ENCODE measurements at places on chromosomes 5 and 9.

DNA sequence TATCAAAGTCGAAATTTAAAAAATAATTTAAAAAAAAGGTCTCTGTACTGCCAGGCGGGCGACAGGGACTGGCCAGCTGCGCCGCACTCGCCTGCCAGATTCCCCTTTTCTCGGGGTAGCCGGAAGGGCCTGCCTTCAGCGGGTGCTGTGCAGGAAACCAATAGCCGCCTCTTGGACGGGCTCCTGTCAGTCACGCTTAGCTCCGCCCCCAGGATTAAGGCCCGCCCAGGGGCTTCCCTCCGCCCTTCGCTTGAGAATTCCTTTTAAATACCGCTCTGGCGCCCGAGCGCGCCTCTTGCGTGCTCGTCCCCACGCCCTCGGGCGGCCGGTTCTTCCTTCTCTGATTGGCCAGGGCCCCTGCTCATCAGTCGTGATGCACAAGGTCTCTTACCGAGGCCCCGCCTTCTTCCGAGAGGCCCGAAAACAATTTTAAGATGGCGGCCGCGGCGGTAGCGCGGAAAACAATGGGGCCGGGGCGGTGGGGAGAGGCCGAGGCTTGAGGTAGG lies at the start of gene MAML1:
MAML1 (plus strand) TSS at position 411 of the 506 bp plus-strand sequence. CDS start 291 bp downstream, outside the sequence.
- DNase-seq: peak; percentile 97

GRCh38 chr5:10981932-10982331 lies 220.9 kb upstream of the DAP start:
- DNase-seq: no peak

- no peak for DNase-seq
Measured at GRCh38 chr5:91390268-91390667, 7.2 kb upstream of the ARRDC3 start.

DNA sequence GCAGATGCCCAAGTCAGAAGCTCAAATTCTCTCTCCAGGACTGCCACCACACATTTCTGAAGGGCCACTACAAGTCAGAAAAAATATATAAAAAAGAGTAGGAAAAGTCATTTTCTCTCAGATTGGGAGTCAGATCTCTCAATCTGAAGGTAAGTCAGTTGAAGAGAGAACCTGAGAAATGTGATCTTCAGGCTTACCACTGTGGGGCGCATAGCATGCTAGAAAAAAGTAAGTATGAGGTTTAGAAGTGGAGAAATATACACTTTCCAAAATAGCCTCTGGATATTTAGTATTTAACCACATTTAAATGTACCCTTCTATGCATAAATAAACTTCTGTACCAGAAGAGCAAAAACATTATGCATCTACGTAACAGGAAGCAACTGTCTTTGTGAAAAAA lies 800.7 kb upstream of the CTNND2 start:
- no peak for DNase-seq

DNA sequence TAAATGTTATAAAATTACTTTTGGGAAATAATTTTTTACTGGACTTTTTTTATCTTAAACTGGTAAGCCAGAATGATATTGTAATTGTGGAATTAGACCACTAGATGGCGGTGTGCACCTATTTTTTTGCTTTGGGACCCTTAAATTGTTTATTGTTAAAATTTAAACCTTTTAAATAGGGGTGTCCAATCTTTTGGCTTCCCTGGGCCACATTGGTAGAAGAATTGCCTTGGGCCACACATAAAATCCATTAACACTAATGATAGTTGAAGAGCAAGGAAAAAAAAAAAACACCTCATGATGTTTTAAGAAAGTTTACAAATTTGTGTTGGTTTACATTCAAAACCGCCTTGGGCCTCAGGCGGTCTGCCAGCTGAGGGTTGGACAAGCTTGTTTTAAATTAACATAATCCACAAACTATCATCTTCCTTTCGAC lies 28.4 kb upstream of the GADD45G start:
- no peak for DNase-seq

DNA sequence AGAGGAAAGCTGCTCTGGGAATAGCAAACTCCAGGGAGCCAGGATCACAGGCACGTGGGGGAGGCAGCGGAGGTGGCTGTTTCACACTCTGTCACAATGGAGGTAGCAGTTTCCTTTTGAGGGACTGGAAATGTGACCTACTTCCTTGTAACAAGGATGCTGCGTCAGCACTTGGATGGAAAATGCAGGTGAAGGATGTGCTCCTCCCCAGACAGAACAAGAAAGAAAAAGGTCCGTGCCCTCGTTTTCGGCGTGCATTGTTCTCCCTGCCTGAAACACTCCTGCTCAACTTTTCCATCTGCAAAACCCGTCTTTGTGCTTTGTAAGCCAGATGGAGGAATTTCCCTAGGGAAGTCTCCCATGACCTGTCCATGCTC lies 55.1 kb upstream of the SH3PXD2B start:
- no peak for DNase-seq

GRCh38 chr9:78707080-78707479 lies 410.2 kb downstream of the PSAT1 start:
- no peak for DNase-seq

DNA sequence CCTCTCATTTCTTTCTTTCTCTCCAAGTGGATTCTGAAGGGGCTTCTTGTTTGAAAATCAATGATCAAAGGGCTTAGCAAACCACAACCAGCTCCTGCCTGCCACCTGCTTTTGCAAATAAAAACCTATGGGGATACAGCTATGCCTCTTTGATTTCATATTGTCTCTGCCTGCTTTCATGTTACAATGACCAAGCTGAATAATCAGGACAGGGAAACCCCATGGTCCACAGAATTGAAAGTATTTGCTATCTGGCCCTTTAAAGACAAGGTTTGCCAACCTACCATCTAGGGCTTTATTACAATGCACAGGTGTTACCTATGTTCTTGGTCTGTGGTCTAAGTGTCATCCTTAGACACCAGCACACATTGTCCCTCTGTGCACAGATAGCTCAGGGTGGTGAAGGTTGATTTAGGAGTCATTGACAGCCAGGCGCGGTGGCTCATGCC lies 28.8 kb upstream of the PLIN2 start:
- DNase-seq: no peak

DNA sequence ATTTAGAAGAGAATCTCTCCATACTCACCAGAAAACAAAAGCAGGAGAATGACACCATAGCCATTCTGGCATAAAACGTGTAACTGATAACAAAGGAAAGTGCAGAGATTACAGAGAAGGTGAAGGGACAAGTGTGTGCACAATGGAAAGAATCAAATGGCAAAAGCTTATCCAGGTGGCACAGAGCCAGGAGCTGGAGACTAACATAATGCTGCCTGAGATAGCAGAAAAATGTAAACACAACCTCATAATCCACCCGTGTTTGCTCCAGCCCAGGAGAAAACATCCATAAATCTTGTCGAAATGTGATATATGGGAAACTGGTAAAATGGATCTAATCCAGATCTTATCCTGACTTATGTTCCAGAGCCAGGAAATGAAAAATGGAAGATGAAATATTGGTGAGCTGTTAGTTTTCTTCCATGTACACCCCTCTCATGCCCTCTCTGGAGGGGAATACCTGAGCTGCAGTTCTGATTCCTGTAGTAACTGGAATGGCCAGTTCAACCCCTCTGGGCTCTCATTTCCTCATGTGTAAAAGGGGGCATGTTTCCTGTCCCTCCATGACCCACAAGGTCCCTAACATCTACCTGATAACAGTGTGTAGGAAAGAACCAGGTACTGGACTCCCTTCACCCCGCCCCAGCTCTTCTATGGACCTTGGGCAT lies 212.3 kb upstream of the DAPK1 start:
- no peak for DNase-seq

DNA sequence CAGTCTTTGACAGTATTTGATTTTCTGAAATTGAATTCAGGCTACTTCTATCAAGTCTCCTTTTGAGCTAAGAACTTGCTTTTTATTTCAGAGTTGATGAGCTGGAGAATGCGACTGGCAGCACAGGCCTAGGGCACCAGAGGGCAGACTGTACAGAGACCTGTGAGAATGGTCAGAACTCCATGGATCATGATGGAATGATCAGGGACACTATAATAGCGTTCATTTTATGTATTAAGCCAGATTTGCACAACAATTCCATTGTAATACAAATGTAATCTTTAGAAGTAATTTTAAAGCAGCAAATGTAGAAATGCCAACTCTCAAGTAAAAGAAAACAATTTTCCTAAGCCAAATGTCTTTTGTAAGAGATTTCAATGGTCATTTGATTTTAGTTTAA lies 902.4 kb downstream of the NR2F1-AS1 start:
- DNase-seq: no peak

- no peak for DNase-seq
Measured at GRCh38 chr9:125493881-125494652, 212.9 kb downstream of the MAPKAP1 start.

DNA sequence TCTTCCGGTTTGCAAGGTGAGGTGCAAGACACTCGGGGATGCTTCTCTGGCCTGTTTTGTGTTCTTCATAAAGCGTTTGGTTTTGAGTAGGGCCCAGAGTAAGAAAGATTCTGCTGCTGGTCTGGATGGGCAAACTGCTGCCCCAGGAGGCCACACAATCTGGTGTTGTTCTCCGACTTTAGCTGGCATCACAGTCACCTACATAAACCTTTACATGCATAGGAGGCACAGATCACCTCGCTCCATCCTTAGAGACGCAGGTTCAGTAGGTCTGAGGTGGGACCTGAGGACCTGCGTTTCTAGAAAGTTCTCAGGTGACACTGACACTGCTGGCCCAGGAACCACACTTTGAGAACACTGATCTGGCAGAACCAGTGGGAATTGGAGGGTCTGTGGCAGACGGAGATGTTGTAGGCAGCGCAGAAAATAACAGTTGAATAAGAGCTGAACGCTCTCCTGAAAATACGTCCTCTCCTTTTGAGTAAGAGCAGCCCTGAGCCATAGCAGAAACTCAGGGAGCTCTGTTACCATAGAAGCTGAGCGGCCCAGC lies 3.9 kb upstream of the SLC6A3 start:
- DNase-seq: no peak

DNA sequence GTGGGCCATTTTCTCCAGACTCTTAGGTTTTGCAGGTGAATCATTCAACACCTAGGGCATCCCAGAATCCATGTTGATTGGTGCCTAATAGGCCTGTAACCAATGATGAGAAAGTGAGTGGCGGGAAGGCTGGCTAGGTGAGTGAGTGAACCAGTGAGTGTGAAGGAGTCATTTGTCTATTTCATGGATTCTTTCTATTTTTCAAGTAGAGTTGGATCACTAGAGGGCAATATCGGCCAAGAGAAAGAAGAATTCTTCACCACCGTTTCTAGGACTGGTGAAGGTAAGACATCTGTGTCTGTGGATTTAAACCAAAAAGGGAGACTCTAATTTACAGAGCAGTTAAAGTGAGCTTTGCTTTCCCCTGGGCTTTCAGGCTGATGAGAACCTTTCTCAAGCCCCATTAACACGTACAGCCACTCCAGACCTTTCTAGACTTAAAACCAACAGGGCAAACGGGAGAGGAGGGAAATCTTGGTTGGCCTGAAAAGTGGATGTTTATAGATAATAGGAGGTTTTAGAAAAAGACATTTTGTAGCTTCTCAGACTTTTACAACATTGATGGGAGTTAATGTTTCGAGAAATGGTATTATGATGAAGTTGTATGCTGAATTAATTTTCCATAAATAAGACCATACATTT lies 114.3 kb upstream of the IL12B start:
- DNase-seq: no peak

GRCh38 chr5:143222287-143223231 lies 180.9 kb downstream of the NR3C1 start:
- DNase-seq: no peak

DNA sequence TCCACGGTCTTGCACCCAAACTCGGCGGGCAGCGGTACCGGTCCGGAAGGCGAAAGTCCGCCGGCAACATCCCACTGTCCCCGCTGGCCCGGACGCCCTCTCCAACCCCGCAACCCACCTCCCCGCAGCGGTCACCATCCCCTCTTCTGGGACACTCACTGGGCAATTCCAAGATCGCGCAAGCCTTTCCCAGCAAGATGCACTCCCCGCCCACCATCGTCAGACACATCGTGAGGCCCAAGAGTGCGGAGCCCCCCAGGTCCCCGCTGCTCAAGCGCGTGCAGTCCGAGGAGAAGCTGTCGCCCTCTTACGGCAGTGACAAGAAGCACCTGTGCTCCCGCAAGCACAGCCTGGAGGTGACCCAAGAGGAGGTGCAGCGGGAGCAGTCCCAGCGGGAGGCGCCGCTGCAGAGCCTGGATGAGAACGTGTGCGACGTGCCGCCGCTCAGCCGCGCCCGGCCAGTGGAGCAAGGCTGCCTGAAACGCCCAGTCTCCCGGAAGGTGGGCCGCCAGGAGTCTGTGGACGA lies 33.3 kb downstream of the CD180 start:
- DNase-seq: no peak

- no peak for DNase-seq
Measured at GRCh38 chr9:125701351-125701750, 5.7 kb downstream of the MAPKAP1 start.

- no peak for DNase-seq
Measured at GRCh38 chr5:131459216-131459615, 175.8 kb downstream of the RAPGEF6 start.

DNA sequence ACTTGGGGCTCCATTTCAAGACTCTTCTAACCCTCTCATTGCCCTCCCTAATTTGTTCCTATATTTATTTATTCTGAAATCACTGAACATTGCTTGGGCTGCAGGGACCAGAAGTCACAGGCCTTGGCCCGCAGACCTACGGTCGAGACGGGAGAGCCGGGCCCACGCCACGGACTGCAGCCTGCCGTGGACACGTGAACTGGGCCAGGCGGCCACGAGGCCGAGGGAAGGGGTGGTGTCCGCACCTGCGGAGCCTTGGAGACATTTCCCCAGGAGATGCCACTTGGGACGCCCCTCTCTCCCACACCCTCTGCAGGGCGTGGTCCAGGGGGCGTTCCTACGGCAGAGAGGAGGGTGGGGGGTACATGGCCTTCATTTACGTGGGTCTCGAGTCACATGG lies 463.9 kb downstream of the ICE1 start:
- DNase-seq: no peak

GRCh38 chr5:170141636-170142035 lies 35.9 kb downstream of the FOXI1 start:
- DNase-seq: no peak

GRCh38 chr9:3215658-3216057 lies 310.1 kb downstream of the RFX3 start:
- DNase-seq: no peak

- DNase-seq: no peak
Measured at GRCh38 chr5:113331209-113331551, 103.6 kb downstream of the TSSK1B start.

- no peak for DNase-seq
Measured at GRCh38 chr5:97627272-97627671, 444.2 kb upstream of the RIOK2 start.

DNA sequence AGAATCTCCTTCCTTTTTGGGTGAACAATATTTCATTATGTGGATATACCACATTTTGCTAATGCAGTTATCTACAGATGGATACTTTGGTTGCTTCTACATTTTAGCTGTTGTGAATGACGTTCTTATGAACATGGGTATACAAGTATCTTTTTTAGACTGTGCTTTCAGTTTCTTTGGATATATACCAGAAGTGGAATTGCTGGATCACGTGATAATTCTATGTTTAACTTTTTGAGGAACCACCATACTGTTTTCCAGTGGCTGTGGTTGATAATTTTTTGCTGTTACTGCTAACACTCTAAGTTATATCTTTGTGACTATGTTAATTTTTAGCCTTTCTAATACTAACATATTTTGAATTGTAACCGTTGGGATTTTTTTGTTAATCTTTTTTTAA lies 12.5 kb downstream of the WDR70 start:
- DNase-seq: no peak
